Osteoblast (primary cell): ENCODE measurements at places on chromosomes 1 and 21. TPM values are rescaled to one million over a fixed set of nuclear protein-coding genes. Genes with fewer than 3 reads are reported as not detected.

TACSTD2 gene
- under 0.01 and 0.29 TPM in 2 replicates for total RNA-seq

OLFM3 gene
- not detected in 2 replicates for total RNA-seq

POU3F1 gene
- under 0.01 TPM in 2 replicates for total RNA-seq

LRRC8C gene
- 2.1 and 2.2 TPM in 2 replicates for total RNA-seq

SV2A gene
- 20.3 and 23.2 TPM in 2 replicates for total RNA-seq

RGS8 gene
- total RNA-seq = not detected in 2 replicates

VWA1 gene
- 2.4 and 4.3 TPM in 2 replicates for total RNA-seq

F13B gene
- total RNA-seq = under 0.01 TPM in 1 of 2 replicates, not detected in the other

ERVH48-1 gene
- total RNA-seq = not detected in 2 replicates

GSTM4 gene
- total RNA-seq = 9.4 and 13.8 TPM in 2 replicates

ZBTB21 gene
- 12.7 and 13.8 TPM in 2 replicates for total RNA-seq

S100A12 gene
- not detected in 2 replicates for total RNA-seq

CELA3A gene
- total RNA-seq = not detected in 2 replicates

SPRR2G gene
- total RNA-seq = not detected in 2 replicates

PTPRU gene
- 9.4 and 16.2 TPM in 2 replicates for total RNA-seq

GNPAT gene
- total RNA-seq = 52.1 and 56.6 TPM in 2 replicates

CD1E gene
- total RNA-seq = not detected in 2 replicates

CD1C gene
- not detected in 2 replicates for total RNA-seq

EVA1C gene
- total RNA-seq = 5.0 and 8.0 TPM in 2 replicates

F3 gene
- 5.8 and 7.4 TPM in 2 replicates for total RNA-seq

TDRD5 gene
- total RNA-seq = not detected in 2 replicates

TMEM54 gene
- total RNA-seq = 16.5 and 22.4 TPM in 2 replicates

HES3 gene
- total RNA-seq = not detected in 2 replicates

SLC25A34 gene
- 1.4 and 1.5 TPM in 2 replicates for total RNA-seq

CTTNBP2NL gene
- total RNA-seq = 29.5 and 32.2 TPM in 2 replicates

SYT11 gene
- total RNA-seq = 33.3 and 34.5 TPM in 2 replicates

TBX19 gene
- 1.1 and 1.5 TPM in 2 replicates for total RNA-seq

CRNN gene
- not detected in 2 replicates for total RNA-seq

NCF2 gene
- 0.88 and 2.2 TPM in 2 replicates for total RNA-seq

AADACL4 gene
- not detected in 2 replicates for total RNA-seq

RNF186 gene
- total RNA-seq = not detected in 2 replicates

ARHGEF10L gene
- 33.3 and 39.1 TPM in 2 replicates for total RNA-seq

CD1B gene
- not detected in 2 replicates for total RNA-seq

OR2M3 gene
- total RNA-seq = not detected in 2 replicates

ARHGAP30 gene
- under 0.01 TPM in 1 of 2 replicates, not detected in the other for total RNA-seq

HSD11B1 gene
- total RNA-seq = 0.88 and 1.8 TPM in 2 replicates

COA7 gene
- total RNA-seq = 14.7 and 14.8 TPM in 2 replicates

OR2AK2 gene
- not detected in 2 replicates for total RNA-seq

PRKAA2 gene
- total RNA-seq = 0.88 and 1.1 TPM in 2 replicates

ALX3 gene
- not detected in 2 replicates for total RNA-seq

NEXN gene
- total RNA-seq = 6.9 and 7.7 TPM in 2 replicates

IL10RB gene
- 44.9 and 52.7 TPM in 2 replicates for total RNA-seq

ELK4 gene
- 27.1 and 30.4 TPM in 2 replicates for total RNA-seq

USH2A gene
- total RNA-seq = under 0.01 and 0.29 TPM in 2 replicates

ATP6V1G3 gene
- total RNA-seq = 0.36 TPM in 1 of 2 replicates, not detected in the other

SYNC gene
- 129 and 139 TPM in 2 replicates for total RNA-seq

HHAT gene
- total RNA-seq = 5.1 and 7.4 TPM in 2 replicates

INTS3 gene
- total RNA-seq = 42.4 and 42.7 TPM in 2 replicates

PAX7 gene
- total RNA-seq = not detected in 2 replicates

OSCP1 gene
- 14.5 and 15.6 TPM in 2 replicates for total RNA-seq

CHRNB2 gene
- under 0.01 TPM in 1 of 2 replicates, not detected in the other for total RNA-seq

GJA5 gene
- 0.29 TPM in 1 of 2 replicates, not detected in the other for total RNA-seq

LEFTY2 gene
- total RNA-seq = not detected in 2 replicates

STUM gene
- under 0.01 TPM in 1 of 2 replicates, not detected in the other for total RNA-seq

BACE2 gene
- total RNA-seq = 85.2 and 85.8 TPM in 2 replicates

KCNH1 gene
- total RNA-seq = 28.9 and 41.3 TPM in 2 replicates

GUCA2A gene
- total RNA-seq = not detected in 2 replicates

G0S2 gene
- 10.5 and 11.2 TPM in 2 replicates for total RNA-seq
